ENCODE measurements at places on chromosomes 16 and 17.

DNA sequence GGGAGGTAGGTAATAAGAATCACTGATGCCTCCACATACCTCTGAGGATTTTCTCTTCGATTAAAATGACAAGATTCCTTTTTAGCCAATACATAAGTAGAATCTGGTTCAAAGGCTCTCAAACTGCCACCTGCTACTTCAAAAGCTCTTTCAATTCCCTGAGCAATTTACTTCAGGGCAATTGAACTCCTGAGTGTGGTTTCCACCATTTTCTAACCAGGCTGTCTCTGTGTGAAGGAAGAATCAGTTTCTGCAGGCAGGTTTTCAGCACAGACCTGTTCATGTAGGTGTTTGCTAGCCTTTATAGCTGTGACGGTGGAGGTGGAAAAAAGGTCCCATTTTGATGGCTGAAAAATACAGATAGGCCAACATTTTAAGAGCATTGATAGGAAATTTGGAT, 18.2 kb upstream of the HS3ST3B1 start:
- DNase-seq = no peak

GRCh38 chr17:12261354-12261753, 240.7 kb downstream of the MAP2K4 start:
- no peak for DNase-seq

DNA sequence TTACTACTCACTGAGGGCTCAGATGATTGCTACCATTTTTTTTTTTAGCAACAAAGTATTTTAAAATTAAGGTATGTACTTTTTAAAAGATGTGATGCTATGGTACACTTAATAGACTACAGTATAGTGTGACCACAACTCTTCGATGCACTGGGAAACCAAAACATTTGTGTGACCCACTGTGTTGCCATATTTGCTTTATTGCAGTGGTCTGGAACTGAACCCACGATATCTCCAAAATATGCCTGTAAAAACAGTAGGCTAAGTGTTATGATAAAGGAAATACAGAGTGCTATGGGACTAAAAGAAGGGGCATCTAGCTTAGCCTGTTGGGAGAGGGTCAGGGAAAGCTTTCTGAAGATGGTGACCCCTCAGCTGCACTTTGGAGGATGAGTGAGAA, 41.6 kb upstream of the HNF1B start:
- no peak for DNase-seq

GRCh38 chr16:67391424-67392300, 1.6 kb downstream of the TPPP3 start:
- DNase-seq = peak; percentile 31

GRCh38 chr17:32828822-32829221, 48.1 kb downstream of the MYO1D start:
- DNase-seq = no peak

DNA sequence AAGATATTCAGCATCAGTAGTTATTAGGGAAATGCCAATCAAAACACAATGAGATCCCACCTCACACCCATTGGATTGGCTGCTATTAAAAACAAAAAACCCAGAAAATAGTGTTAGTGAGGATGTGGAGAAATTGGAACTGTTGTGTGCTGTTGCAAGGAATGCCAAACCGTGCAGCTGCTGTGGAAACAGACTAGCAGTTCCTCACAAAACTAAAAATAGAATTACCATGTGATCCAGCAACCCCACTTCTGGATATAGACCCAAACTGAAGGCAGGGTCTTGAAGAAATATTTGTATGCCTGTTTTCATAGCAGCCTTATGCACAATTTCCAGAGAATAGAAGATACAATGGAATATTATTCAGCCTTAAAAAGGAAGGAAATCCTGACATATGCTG, 46.0 kb downstream of the FOXK2 start:
- DNase-seq = no peak

GRCh38 chr16:84753412-84754326, 53.9 kb downstream of the USP10 start:
- no peak for DNase-seq

DNA sequence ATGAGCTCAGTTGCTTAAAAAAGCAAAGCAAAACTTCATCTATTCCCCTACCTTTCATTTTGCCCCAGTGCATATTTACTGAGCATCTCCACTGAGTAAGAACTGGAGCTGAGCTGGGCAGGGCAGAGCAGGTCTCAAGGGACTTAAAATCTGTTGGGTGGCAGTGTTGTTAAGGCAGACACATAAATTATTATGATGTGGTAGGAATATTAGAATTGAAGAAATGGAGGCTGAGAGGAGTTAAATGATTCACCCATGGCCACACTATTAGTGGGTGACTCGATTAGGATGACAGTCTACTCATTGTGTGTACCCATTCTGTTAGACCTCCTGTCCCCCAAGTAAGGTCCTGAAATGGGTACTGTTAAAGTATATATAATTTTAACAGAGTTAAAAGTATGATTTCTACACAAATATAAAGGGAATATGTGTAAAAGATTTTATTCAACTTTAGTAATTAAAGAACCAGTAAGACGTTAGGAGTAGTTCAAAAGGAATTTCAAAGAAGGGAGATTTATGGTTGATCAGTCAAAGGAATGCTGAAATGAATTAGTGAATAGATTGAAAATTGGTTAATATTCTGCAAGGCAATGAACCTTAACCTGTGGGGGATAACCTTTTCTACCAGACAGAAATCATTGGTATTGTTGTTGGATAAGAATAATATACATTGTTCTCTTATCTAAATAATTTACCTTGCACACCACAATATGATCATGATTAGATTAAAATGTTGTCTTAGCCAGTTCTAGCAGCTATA, 17.5 kb downstream of the ITGB3 start:
- no peak for DNase-seq

DNA sequence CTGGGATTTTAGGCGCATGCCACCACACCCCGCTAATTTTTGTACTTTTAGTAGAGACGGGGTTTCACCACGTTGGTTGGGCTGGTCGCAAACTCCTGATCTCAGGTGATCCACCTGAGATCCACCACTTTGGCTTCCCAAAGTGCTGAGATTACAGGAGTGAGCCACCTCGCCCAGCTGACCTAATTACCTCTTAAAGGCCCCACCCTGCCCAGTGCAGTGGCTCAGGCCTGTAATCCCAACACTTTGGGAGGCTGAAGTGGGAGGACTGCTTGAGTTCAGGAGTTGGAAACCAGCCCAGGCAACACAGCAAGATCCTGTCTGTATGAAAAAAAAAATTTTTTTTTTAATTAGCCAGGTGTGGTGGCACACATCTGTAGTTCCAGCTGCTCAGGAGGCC, 2.9 kb upstream of the COASY start:
- DNase-seq = no peak

DNA sequence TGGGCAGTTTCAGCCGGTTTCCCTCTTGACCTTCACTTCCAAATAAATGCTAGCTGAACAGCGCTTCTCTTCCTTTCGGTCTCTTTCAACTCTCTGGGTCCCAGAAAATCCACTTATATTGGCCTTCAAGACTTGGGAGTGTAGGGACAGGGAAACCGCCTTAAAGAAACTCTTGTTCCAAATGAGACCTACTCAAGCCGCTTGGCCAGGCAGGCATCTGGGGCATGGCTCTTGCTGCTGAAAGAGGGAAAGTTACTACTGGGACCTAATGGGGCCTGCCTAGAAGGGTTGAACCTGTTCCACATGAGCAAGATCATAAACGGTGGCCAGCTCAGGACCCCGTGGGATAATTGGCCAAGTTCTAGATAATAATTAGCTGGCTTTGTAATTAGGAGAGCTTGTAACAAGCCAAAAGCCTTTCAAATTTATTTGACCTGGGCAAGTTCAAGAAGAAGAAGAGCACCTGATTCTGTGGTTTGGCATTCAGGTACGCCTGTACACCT, 13.2 kb downstream of the CDH1 start:
- no peak for DNase-seq

GRCh38 chr17:21034340-21035235, 8.2 kb downstream of the USP22 start:
- DNase-seq = no peak

GRCh38 chr17:83024218-83024971, 55.0 kb upstream of the METRNL start:
- no peak for DNase-seq

- DNase-seq = no peak
Measured at GRCh38 chr16:75188832-75189477, 18.0 kb downstream of the CTRB2 start.

GRCh38 chr17:1773696-1774181, 11.9 kb downstream of the SERPINF1 start:
- DNase-seq = peak; percentile 63

GRCh38 chr17:78409191-78409928, 30.9 kb downstream of the PGS1 start:
- no peak for DNase-seq

DNA sequence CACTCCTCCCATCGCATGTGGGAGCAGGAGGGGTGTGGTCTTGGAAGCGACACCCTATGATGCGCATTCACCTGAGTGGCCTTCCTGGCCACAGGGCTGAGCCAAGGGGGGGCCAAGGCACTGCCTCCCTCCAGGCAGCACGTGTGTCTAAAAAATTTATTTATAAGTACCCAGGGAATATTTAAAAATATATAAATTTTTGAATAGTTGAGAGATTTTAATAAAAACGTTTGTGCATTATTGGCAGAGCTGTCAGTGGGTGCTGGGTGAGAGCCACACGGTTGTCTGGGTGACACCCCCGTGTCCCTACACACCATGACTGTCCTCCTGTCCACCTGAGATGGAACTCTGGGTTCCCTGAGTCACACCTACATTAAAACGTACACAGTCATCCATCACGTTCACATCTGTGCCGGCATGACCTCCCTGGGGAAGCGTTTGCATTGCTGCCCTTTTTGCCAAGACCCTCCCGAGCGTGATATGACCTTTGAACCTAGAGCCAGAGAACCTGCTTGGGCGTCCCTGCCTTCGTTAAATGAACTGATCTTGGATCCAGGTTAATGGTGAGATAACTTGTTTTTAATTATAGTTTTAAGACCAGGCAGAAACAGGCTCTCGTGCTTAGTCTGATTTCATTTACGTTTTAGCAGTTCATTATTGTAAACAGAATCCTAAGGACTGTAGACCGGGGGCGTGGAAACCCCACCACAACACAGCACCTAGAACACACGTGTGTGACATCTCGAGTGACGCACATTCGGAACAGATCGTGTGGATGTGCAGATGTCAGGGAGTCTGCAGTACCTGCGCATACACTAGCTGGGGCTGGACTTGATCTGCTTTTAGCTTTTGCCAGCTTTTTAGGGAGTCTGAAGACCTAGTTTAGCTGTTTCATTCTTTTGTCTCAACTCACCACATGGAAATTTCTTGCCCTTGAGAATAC, 192.8 kb upstream of the CHMP6 start:
- no peak for DNase-seq

DNA sequence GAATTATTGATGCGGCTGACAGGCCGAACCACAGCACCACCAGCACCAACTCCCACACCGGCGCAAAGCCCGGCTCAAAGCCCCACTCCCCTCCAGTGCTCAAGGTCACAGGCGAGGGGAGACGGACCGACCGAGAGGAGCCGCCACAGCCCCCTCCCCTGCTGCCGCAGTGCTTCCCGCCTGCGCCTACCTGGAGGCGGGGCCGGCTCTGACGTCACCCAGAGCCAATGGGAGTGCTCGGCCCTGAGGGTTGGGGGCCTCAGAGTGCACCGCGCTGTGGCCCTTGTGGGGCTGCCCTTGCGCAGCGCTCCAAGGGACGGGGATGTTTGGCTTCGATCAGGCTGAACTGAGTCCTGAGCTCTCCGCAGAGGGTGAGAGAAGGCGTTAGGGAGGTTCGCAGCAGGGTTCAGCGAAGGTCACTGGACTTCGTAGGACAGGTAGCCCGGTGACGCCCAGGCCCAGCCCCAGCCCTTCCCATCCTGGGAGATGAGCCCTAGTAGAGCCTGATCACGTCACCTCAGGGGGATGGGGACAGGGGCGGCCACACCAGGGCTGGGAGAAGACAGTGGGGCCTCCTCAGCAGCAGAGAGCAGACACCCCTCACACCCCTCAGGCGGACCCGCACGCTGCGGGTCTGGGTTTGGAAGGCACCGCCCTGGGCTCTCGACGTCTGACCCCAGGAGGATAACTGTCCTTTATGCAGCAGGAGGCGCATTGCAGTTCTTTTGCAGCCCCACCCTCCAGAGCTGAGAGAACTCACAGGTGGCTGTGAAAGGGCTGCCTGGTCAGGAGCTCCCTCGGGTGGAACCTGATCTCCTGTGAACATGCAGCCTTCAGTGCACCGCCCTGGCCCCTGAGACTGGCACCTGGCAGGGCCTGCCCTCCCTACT, 1.5 kb downstream of the NDRG4 start:
- DNase-seq = peak; percentile 32

DNA sequence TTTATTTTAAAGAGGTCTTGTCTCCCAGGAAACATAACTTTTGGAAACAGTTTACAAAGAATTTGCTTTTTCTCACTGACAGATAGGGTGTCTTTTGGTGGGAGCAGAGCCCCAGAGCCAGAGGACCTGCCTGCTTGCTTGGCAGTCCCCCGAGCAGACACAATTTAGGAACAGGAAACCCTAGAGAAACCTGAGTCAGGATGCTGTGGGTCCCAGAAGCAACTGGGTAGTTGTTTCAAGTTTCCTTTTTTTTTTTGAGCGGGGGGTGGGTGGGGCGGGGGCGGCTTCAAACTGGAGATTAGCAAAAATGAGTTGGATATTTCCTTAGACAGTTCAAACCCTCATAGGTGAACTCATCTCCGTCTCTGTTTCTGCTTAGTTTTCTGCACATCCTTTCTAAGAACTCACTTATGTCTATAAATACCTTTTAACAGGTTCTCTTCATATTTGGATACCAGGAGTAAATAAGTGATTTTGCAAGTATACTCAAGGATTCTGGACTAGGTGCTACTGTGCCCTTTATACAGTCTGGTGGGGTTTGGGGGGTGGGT, 135.1 kb downstream of the PRKCA start:
- DNase-seq = no peak

DNA sequence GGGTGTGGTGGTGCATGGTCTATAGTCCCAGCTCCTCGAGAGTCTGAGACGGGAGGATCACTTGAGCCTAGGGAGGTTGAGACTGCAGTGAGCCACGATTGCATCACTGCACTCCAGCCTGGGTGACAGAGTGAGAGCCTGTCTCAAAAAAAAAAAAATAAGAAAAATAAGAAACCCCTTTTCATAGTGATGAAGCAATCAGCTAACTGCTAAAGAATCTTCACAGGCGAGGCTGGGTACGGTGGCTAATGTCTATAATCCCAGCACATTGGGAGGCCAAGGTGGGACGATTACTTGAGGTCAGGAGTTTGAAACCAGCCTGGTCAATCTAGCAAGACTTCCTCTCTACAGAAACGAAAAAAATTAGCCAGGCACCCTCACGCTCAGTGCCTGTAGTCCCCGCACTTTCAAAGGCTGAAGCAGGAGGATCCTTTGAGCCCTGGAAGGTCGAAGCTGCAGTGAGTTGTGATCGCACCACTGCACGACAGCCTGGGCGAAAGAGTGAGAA, 760 bp downstream of the SLFN12L start:
- DNase-seq = no peak

DNA sequence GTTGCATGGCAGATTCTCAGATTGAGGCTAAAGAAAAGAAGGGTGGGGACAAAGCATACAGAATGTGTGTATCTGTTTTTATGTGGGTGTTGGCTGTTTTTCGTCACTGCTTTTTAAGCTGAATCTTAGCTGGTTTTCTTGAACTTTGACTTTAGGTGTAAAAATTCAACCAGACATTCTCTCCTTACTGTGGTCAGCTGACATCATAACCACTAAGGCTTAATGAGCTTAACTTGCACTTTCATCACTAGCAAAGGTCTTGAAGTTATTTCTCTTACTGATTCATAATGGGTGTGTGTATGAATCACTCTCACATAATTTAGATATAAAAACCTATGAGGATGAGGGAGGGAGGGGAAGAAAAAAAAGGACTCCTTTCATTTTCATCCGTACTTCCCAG, 4.0 kb upstream of the CDC6 start:
- DNase-seq = no peak

GRCh38 chr17:81417879-81418709, 22.8 kb downstream of the BAHCC1 start:
- no peak for DNase-seq

Data from left cardiac atrium (tissue), 4 donors.